ENCODE measurements at places on chromosomes 5 and 9.
A peak's percentile ranks its signal among the peaks of the same experiment; 100 is the strongest.

- DNase-seq = no peak
Measured at GRCh38 chr9:70060883-70061507, 17.3 kb downstream of the MAMDC2 start.

GRCh38 chr5:126965487-126965886 lies 64.9 kb downstream of the MARCHF3 start:
- no peak for DNase-seq

GRCh38 chr5:102715082-102715807 lies 39.9 kb upstream of the PAM start:
- no peak for DNase-seq

GRCh38 chr5:58804291-58804690 lies 221.4 kb downstream of the RAB3C start:
- DNase-seq = no peak

GRCh38 chr9:3845549-3845948 lies 319.7 kb upstream of the RFX3 start:
- no peak for DNase-seq

DNA sequence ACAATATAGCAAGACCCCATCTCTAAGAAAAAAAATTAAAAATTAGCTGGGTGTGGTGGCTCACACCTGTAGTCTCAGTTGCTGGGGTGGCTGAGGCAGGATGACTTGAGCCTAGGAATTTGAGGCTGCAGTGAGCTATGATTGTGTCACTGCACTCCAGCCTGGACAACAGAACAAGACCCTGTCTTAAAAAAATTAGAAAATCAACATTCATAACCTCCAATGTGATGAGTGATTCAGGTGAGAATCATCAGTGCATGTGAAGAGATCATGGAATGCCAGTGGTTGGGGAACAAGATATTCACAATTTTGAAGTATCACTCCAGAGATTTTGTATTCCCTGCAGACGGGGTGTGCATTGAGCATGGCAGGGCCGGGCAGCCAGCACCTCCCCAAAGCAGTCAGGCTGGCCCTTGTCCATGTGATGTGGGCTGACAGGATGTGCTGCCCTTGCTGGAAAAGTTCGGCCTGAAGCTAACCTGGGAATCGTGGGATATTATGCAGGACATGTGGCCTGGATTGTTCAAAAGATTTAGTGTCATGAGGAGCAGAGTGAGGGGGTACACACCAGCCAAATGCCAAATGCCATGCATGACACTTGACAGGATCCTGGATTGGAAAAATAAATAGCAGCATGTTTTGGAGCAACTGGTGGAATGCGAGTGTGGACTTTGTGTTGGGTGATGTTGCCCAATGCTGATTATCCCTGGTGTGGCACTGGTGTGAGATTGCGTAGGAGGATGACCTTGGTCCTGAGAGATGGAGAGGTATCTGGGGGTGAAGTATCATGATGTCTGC lies 189.0 kb downstream of the RGS3 start:
- no peak for DNase-seq

GRCh38 chr9:120767451-120767850 lies 25.8 kb downstream of the FBXW2 start:
- no peak for DNase-seq

DNA sequence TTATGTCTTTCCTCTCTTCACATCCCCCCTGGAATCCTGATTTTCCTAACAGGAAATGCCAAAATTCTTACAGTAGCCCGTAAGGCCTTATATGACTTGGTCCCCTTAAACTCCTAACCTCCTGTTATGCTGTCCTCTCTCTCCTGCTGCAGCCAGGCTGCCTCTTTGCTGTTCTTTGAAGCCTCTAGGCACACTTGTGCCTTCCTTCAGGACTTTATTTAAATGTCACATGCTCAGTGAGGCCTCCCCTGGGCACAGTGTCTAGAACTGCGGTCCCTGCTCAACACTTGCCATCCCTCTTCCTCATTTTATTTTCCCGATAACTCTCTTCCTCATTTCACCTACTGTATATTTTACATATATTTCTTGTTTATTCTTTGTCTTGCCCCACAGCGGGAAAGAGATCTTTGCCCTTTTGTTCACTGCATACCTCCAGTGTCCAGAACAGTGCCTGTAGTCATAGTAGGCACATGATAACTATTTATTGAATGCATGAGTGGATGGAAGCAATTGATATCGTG lies 5.5 kb upstream of the SHB start:
- peak; percentile 51 for DNase-seq

GRCh38 chr5:93519740-93520139 lies 61.3 kb downstream of the NR2F1-AS1 start:
- DNase-seq = no peak

GRCh38 chr5:163563880-163564279 lies 58.5 kb downstream of the MAT2B start:
- DNase-seq = no peak

- no peak for DNase-seq
Measured at GRCh38 chr5:15501091-15501791, 1.3 kb downstream of the FBXL7 start.

GRCh38 chr9:38761339-38761738 lies 41.4 kb upstream of the FAM240B start:
- no peak for DNase-seq

- DNase-seq = no peak
Measured at GRCh38 chr5:66702426-66702825, 106.2 kb downstream of the MAST4 start.

DNA sequence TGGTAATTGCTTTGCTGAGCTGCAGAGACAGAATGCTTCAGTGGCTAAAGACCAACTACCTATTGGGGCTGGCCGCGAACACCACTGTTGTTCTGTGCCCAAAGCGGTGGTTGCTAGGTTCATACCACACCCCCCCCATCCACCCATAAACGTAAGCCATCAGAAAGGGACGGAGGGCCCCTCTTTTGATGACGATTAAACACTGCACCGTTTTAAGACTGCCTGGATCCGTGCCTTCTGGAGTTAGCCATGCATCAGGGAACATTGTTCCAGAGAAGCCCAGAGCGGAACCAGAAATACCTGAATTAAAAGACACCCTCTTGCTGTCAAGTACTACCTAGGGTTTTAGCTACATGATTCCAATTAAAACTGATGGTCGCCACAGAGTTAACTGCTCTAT lies 369.1 kb upstream of the DAP start:
- DNase-seq = no peak

- no peak for DNase-seq
Measured at GRCh38 chr5:77550406-77550805, 58.3 kb upstream of the WDR41 start.

DNA sequence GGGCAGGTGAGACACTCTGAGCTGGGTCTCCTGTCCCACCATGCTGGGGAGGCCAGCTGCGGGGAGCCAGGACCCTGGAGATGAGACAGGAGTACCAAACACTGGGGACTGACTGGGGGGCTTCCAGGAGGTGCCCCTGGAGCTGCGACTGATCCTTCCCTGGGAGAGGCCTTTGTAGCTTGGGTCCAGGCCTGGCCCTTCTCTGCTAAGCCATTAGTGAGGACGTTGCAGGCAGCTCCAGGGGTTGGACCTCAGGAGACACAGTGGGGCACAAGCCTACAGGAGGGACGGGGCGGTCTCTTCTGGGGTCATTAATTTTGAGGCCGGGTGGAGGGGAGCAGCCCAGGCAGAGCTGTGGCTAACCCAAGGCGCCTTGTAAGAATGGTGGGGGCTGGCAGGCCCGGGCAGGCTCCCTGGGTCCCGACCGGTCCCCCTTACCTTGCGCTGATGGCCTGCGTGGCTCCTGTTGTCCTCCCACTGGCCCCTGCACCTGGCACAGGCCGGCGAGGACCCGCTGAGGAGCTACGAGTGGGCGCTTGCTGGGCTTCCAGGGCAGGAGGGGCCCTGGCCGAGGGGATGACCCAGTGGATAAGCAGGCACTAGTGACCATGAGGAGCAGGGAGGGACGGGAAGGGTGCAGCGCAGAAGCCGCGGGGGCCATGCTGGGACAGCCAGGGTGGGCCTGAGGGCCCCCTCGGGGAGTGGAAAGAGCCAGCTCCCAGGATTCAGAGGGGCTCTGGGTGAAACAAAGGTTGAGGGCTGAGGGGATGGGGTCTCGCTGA lies 5.1 kb downstream of the MRPS2 start:
- no peak for DNase-seq

DNA sequence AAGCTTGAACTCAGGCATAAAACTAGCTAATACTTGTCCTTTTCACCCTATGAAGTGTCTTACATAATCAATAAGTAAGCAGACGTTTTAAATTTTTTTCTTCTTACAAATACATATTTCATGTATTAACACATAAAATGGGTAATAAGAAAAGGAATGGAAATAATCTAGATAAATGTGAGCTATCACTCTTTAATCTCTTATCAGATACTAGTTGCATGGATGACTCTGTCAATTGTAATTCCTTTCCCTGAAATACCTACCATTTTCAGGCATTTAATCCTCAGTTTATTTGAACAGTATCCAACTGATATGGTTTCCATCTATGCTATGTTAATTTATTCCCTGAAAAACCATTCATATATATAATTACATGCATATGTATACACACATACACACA lies 166.0 kb upstream of the RGS7BP start:
- no peak for DNase-seq

DNA sequence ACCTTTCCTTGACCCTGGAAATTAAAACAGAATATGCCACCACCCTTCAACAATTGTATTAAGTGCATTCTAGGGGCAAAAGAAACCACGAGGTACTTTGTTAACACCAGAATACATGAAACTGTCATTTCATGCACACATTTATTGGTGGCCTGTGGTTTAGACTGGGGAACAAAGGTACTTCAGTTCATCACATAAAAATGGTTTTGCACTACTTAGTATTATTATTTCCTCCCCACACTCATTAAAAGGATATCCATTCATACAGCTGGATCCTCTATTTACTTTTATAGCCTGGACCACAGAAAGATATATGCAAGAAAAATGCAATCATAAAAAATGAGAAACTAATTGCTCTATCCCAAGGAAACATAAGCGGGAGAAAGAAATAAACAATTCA lies 230.9 kb downstream of the EFNA5 start:
- no peak for DNase-seq

GRCh38 chr9:110623462-110624025 lies 44.0 kb upstream of the SVEP1 start:
- peak; percentile 40 for DNase-seq

DNA sequence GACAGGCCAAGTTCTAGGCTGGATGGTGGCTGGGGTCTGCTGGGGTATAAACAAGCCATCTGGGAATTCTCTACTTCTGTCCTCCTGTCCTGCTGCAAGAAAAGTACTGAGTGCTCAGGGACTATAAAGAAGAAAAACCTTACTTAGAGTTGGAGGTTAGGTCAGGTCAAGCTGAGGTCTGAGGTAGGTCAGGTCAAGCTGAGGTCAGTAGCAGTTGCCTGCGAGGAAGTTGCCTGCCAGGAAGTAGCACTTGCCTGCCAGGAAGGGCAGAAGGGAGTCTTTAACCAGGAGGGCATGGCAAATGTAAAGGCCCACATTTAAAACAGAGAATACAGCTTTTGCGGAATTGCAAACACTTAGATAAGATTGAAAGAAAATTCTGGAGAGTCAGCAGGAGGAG lies 51.3 kb upstream of the PRLR start:
- DNase-seq = no peak

DNA sequence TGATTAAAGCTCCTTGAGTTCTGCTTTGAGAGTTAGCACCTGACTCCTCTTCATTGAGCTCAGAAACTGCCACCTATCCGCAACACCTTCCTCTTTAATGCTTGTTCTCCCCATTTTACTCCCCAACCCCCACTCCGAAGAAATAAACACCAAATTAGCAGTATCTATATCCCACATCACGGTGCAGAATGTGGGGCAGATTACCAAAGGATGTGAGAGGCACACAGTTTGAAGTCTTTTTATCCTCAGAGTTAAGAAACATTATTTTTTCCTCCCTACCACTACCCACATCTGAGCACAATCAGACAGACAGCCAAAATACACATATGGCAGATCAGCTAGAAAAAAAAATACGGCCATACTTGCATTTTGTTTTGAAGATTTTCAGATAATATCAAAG lies 26.1 kb upstream of the IL7R start:
- DNase-seq = no peak

GRCh38 chr5:177169271-177169670 lies 35.7 kb downstream of the NSD1 start:
- DNase-seq = no peak

- no peak for DNase-seq
Measured at GRCh38 chr9:61668846-61669245, 479.0 kb downstream of the SPATA31A7 start.

DNA sequence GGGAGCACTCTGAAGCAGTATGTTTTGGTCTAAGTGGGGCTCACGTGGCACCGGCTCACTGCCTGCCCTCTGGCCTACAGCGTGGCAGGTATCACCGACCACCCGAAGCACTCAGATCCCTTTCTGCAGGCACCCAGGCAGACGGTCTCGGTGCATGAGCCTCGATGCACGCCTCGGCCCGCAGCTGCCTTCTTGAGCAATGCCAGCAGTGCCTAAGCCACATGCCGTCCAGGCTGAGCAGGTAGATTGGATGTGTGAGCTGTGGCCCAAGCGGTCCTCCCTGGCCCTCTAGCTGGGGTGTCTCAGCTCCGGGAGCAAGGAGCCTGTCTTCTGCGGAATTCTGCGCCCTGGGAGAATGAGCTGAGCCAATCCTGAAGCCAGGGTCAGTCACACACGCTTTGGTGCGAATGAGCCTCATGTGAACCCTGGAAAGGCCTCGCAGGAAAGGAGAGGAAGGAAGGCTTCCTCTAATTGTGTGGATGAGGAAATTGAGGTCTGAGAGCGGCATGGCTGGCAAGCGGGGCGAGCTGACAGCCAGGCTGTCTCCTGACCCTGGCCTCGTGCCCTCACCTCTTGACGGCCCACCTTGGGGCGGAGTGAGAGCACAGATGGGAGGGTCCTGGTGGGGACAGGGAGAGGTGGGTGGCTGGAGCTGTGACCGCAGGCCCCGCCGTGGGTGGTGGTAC lies 14.4 kb downstream of the RXRA start:
- peak; percentile 81 for DNase-seq

GRCh38 chr5:135308752-135309151 lies 90.3 kb downstream of the MACROH2A1 start:
- no peak for DNase-seq

DNA sequence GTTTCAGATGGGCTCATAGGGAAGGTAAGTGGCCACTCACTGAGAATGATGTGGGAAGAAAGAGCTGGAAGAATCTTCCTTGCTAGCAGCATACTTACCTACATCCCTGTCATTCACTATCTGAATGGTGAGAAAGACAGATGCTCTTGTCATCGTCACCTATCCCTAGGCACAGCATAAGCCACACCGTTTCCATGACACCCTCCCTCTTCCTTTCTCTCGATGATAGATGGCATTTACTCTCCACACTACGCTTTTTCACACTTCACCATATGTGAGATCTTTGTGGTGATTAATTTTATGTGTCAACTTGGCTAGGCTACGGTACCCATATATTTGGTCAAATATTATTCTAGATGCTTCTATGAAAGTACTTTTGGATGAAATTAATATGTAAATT lies 44.4 kb upstream of the FER start:
- DNase-seq = no peak

GRCh38 chr5:133843911-133844310 lies 124.5 kb downstream of the C5orf15 start:
- no peak for DNase-seq
